ENCODE measurements at places on chromosomes 3 and 15.

GRCh38 chr3:168707900-168708299, 612.2 kb upstream of the GOLIM4 start:
- DNase-seq: no peak

DNA sequence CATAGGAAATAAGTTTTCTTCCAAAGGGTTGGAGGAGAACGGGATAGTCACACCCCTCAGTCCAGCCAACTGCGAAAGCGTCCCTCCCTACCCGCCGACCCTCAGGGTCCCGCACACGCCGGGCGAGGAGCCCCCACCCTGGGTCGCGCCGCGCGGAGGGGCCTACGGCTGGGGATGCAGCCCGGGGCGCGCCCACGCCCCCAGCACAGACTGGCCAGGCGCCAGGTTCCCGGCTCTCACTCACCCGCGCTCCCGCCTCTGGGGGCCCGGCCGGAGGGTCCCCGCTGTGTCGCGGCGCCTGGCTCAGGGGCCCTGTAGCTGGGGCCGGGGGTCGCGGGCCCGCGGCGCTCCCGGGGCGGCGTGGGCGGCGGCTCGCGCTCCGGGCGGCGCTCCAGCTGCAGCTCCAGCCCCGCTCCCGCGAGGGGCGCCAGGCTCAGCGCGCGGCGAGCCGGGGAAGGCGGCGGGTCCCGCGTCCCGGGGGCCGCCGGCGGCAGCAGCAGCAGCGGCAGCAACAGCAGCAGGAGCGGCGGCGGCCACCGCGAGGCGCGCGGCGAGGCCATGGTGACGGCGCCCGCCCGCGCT, 375 bp downstream of the HEG1 start:
- peak; percentile 44 for DNase-seq

- no peak for DNase-seq
Observed at GRCh38 chr3:57041674-57042073, 18.8 kb upstream of the SPATA12 start.

- no peak for DNase-seq
Observed at GRCh38 chr3:43185274-43185982, 79.5 kb upstream of the POMGNT2 start.

DNA sequence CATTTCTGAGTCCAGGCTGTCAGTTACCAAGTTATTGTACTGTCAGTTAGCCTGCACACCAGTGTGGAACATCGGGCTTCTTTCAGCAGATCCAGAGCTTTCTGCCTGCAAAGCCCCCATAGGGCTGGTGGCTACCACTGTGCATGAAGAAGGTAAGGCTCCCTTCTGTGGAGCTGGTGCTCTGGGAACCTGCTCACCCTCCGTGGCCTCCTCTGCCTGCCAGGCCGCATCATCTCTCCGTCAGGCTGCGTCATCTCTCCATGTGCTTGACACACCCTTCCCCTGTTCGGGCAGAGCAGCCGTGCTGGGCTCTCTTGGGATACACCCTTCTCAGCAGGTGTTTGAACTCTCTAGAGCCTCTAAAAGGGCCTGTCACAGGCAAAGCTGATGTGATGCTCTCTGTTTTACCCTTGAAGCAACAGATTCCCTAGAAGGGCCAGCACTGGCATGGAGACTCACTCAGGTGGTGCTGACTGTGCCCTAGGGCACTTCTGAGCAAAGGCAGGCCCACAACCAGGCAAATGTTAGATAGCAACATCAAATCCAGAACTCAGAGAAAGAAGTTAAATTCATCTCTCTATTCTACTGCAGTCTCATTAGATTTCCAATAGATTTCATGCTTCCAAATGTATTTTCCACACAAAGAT, 261.1 kb downstream of the EPHB1 start:
- no peak for DNase-seq

- no peak for DNase-seq
Observed at GRCh38 chr3:130354430-130354829, 9.0 kb downstream of the COL6A5 start.

- no peak for DNase-seq
Observed at GRCh38 chr3:37510755-37511154, 336.4 kb upstream of the LRRFIP2 start.

DNA sequence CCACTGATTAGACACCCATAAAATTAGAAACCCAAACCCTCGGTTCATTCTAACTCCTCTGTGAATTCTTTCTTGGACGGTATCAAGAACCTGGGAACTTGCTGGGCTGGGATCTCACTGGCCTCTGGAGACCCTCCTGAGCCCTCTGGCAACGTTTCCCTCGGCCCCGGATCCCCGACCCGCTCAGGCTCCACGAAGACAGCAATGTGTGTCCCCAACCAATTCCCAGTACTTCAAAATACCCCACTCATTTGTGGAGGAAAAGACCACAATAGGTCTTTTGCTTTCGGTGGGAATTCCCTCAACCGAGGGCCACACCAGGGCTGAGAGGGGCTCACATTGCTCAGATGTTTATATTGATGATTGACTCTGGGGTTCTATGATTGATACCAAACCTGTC, 117.9 kb upstream of the PRR20G start:
- no peak for DNase-seq

- no peak for DNase-seq
Observed at GRCh38 chr15:76340198-76340802, 3.7 kb downstream of the ISL2 start.

DNA sequence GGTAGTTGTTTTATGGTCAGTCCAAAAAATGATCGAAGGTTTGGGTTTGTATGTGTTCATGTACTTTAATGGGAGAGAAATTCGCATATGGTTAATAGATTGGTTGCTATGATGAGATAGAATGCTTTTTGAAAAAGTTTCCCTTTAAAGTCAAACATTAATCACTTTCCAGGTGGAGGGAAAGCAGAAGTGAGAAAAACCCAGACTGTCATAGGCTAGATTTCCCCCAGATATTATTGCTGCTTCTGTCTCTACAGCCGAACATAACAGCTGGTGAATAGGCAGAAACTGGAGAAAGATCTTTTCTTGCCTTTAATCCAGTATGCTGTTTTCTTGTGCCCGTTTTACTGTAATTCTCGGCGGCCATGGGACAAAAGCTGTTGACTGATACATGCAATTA, 287.6 kb downstream of the SOX2 start:
- DNase-seq: peak; percentile 60

- no peak for DNase-seq
Observed at GRCh38 chr3:514192-514591, 317.6 kb downstream of the CHL1 start.

DNA sequence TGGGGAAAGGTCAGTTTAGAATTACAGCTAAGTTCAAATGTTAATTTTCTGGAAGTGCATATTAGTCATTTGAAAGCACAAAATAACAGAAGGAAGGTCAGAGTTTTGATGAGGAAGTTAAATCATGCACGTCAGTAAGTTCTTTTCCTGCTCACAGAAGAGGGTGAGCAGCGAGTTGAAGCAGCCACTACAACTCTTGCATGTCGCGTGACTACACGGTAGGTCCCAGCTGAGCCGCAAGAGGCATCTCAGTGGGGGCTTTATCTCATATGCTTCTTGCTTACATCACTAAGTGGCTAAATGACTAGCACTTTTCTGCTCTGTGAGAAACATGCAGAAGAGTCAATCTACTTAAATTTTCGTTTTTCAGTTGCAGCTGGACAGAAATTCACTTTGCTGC, 21.3 kb upstream of the SEC62 start:
- DNase-seq: peak; percentile 22

- DNase-seq: no peak
Observed at GRCh38 chr15:70053716-70054229, 43.9 kb downstream of the TLE3 start.

GRCh38 chr15:71273731-71274447, 158.6 kb downstream of the THSD4 start:
- DNase-seq: no peak

DNA sequence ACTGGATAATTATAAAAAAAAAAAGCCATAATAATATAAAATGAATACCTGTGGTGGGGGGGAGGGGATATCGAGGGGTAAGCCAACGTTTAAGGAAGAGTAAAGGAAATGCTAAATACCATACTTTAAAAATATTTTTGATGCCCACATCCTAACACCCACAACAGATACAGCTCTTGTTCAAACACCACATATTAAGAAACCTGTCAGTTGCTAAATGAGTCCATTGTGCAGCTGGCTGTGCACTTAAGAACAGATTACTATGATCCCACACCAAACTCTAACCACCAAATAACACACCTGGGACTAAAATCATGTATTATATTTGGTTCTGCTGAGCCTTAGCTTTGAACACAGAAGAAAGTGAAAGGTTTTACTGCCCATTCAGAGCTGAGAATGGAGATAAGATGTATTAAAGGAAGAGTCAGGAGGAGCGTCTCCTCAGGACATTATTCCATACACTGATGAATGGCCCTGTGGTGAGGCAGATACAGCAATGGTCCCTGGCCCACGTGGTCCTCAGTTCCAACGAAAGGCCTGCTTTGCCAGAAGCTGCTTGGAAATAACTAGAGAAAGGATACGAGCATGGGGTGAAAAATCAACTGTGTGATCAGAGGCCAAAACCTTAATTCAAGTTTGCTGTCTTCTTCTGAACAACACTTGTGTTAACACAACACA, 515.4 kb downstream of the FOXP1 start:
- no peak for DNase-seq

DNA sequence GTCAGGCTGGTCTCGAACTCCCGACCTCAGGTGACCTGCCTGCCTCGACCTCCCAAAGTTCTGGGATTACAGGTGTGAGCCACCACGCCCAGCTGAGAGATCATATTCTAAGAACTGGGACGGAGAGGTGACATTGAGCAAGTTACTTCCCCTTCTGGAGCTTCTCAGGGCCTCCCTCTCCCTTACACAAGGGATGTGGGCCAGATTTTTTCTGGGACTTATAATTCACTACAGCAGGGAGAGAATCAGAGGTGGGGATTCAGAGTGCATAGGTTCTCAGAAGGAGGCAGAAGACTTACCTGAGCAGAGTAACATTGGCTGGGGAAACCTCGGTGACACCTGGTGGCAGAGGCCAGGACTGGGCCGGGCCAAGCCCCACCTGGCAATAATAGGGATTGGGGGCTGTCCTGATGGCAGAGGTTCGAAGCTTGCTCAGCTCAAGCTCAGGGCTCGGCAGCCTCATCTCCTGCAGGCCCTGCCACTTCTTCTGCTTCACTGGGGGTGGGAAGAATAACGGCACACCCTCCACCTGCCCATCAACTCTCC, 6.8 kb downstream of the LTK start:
- DNase-seq: no peak

DNA sequence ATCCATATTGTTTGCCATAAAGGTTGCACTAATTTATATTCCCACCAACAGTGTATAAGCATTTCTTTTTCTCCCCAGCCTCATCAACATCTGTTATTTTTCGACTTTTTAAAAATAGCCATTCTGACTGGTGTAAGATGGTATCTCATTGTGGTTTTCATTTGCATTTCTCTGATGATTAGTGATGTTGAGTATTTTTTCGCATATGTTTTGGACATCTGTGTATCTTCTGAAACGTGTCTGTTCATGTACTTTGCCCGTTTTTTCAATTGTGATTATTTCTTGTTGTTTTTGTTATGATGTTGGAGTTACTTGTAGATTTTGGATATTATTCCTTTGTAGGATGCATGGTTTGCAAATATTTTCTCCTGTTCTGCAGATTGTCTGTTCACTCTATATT, 46.5 kb downstream of the TP63 start:
- no peak for DNase-seq

DNA sequence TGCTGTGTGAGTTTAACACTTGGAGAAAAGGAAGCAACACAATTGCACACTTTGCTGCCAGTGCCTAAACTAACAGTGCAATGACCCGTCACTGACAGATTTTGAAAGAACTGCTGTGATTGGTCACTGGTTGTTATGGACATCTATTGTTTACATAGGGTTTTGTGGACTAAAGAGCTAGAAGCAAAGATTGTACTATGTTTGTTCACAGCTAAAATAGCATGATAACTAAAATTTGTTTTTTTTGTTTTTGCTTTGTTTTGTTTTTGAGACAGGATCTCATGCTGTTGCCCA, 112.4 kb upstream of the GOLGA8J start:
- DNase-seq: no peak

GRCh38 chr3:11631820-11632219, 11.9 kb downstream of the VGLL4 start:
- no peak for DNase-seq

GRCh38 chr15:59232476-59232875, 25.8 kb downstream of the LDHAL6B start:
- DNase-seq: no peak

- no peak for DNase-seq
Observed at GRCh38 chr3:173676094-173676493, 278.6 kb downstream of the NLGN1 start.

DNA sequence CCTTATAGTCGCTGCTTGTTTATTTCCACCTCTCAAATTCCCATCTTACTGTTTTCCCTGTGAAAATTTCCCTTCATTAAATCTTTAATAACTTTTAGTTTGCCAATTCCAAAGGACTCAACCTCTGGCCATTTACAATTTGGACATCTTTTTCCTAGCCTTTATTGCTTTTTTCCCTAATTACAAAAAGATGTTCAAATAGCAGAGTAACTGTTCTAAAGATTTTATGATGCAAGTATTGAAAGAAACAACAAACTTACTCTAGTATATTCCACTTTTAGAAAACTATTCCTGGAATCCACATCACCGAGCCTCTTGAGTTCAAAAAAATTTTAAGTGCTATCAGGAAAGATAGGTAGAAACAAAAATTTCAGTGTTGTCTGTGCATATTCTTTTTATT, 174.1 kb upstream of the UBE2E2 start:
- no peak for DNase-seq

- DNase-seq: no peak
Observed at GRCh38 chr15:74191798-74192197, 10.8 kb downstream of the STRA6 start.

DNA sequence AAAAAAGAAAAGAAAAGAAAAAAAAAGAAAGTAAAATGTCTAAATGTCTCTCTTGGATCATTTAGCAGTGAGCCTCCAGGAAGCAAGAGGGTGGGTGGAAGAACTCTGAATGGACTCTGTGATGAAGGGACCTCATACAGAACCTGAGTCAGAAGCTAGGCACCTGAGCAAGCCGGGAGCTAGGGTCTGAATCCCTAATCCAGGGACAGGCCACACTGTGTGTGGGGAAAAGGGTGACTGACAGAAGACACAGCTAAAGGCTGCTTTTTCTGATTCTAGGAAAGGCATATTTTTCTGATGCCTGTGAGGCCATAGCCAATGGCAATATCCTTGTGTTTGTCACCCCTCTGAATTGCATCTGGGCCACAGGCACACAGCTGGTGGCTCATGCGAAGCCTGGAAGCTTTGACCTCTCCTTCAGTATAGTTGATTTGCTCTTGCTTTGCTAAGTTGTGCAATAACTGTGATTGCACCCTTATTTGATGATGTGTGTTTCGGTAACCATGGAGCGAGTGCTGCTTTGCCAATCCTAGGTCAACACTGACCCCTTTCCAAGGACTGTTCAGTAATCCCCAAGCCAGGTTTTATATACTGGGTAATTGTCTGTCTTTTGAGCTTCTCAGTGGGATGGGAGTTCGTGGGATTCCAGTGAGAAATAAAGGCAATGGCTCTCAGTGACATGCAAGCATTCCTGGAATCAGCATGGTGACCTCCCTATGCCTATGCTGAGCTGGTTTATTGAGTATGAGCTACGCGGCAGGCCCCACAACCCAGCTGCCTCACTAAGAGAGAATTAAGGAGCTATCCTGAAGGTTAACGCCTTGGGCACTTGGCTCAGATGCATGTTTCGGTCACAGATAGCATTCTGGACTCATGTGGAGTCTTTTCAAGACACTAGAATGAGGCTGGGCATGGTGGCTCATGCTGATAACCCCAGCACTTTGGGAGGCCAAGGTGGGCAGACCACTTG, 49.0 kb upstream of the OSBPL11 start:
- no peak for DNase-seq

- no peak for DNase-seq
Observed at GRCh38 chr15:63488398-63488960, 15.9 kb upstream of the USP3 start.
